ENCODE measurements at places on chromosomes 11 and 22.

GRCh38 chr11:82405421-82405820 is 328.2 kb downstream of the FAM181B start:
- no peak for DNase-seq

DNA sequence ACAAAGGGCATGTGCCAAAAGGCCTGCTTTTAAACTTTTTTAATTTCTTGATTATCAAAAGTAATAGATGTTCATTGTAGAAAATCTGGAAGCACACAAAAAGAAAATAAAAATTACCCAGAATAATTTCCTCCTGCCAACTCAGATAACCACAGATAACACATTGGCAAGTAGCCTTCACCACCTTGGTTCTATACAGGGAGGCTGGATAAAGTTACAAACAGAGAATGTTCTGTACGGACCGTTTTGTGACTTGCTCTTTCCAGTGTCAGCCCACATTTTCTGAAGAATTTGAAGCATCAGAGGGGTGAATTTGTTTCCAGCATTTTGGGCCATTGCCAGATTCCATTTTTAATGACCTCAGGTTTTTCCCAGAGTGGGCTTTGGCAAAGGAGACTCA is 23.5 kb downstream of the TUG1 start:
- DNase-seq: no peak

DNA sequence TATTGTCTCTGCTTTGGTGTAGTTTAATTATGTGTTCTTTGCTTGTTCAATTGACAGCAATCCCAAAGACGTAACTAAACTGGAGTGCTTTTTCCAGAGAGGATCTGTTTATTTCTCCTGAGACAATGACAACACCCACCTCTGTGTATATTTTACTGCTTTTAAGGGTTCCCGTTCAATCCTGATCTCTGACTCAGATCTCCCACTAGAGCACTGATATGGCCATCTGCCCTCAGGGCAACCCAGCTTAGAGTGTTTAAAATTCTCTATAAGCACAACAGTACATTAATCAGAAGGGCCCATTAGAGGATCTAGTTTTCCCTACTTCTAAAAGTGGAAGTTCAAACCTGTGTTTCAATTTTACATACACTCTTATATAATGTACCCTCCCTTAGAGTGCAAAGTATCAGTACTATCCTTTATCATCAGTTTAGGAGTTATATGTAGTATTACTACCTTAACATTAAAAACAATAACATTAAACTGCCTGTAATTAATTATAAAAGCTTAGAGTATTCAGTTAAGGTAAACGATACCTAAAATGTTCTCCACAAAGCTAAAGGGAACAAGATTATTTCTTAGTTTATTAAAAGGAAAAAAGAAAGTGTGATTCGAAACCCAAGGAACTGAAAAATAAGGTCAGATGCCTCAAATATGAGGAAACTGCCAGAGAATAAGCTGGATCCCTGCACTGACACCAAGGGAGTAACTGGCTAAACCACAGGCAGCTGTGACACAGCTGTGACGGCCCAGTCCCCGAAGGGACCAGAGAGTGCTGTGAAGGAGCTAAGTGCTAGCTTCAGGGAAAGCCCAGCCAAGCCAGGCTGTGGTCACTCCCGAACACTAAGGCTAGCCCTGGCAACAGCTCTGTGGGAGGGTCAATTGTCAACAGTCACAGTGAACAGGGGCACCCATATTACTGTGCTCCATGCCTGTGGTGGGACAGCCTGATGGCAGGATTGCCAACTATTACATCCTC is 15.2 kb downstream of the UFD1 start:
- DNase-seq: no peak

DNA sequence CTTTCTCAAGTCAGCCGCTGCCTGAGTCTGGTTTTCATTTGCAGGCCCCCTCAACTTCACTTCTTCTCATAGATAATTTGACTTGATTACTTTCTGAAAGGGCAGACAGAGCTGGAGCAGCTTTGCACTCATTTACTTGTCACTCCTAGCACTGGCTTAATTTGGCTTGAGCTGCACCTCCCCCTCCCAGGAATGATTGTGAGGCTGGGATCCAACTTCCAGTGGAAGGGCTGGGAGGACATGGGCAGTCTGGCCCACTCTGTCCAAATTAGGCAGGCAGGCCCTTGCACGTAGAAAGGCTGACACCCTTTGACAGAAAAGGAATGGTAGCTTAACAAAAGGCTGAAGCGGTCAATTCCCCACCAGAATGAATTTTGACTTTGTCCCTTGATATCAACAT is 453.9 kb downstream of the ETS1 start:
- DNase-seq: no peak

DNA sequence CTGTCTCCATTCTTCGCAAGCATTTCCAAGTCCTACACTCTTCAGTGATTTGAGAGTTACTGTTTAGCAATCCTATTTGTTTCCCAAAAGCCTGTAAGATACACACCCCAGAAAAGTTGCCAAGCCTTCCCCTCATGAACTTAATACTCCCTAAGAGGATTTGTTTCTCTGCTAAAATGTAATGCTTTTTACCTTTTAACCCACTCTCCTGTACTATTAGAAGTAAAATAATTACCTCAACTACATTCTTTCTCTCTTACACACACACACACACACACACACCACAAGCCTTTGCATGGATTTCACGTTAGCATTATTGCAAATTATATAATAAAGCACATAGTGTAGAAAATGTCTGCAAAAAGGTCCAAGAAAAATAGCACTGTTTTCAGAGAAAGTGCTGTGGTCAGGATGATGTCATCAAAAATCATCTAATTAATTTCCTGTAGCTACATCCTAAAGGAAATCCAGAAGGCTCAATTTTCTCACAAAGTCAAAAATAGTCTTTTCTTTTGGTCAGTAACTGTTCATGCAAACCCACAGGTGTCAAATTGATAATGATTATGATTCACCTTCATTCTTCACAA is 364.1 kb upstream of the PITPNB start:
- DNase-seq: no peak

GRCh38 chr11:101188173-101188572 is 58.6 kb upstream of the PGR start:
- DNase-seq: no peak

DNA sequence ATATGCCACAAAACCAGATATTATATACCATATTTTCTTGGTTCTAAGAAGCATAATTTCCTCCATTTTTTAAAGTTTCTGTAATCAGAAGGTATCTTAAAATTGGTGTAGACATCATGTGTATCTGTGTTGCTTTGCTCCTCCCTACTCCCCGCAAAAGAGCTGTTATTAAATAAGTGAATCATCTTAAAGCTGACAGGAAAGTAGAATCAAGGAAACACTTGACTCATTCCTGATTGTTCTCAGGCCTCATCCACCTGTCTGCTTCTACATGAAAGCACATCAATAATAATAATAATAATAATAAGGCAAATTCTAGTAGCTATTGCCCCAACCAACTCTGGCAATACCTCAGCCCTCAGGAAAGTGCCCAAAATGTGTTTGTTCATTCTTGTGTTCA is 26.2 kb upstream of the GUCY1A2 start:
- DNase-seq: no peak

DNA sequence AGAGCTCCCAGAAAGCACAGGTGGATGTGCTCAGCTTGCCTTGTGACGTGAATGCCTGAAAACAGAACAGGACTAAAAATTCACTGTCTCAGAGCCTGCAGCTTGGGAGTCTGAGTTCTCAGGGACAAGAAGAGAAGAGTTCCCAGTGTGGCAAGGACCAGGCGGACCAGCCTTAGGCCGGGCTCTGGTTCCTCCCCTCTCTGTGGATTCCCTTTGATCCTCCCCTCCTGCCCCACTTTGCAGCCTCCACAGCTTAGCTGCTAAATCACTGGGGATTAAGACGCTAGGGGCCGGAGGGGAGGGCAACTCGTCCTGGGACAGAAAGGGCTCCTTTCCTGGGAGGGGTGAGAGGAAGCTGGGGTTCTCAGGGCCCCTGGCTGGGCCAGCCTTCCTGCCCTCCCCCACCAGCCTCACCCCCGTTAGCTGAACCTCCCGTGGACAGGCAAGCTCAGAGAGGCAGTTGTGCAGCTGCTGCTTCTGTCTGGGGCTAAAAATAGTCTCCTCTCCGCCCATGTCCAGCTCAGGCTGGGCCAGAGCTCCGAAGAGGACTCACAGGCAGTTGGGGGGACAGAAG is 29.9 kb upstream of the JAM3 start:
- DNase-seq: no peak

- DNase-seq: no peak
Observed at GRCh38 chr11:35978183-35978582, 34.3 kb downstream of the LDLRAD3 start.

DNA sequence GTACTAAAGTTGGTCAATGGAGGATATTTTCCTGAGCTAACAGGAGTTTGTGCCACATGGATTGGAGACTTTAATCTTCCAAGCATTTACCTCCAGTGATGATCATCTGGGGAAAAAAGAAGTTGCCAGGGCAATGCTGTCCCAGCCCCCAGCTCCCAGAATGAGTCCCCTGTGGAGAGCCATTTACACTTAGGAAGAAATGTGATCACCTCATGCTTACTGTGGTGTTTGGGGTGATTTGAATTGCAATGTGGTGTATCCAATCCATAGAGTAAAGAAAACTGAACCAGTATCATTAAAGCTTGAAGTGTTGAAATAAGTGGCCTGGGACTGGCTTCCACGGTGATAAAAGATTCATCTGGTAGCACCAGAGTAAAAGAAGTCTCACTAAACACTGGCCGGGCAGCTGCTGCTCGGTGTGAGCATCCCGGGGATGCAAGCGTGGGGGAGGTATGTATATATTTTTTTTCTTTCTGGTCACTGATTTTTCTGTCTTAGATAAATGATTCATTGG is 117.2 kb upstream of the NTM start:
- no peak for DNase-seq

GRCh38 chr22:42243802-42244060 is 26.7 kb downstream of the TCF20 start:
- no peak for DNase-seq

DNA sequence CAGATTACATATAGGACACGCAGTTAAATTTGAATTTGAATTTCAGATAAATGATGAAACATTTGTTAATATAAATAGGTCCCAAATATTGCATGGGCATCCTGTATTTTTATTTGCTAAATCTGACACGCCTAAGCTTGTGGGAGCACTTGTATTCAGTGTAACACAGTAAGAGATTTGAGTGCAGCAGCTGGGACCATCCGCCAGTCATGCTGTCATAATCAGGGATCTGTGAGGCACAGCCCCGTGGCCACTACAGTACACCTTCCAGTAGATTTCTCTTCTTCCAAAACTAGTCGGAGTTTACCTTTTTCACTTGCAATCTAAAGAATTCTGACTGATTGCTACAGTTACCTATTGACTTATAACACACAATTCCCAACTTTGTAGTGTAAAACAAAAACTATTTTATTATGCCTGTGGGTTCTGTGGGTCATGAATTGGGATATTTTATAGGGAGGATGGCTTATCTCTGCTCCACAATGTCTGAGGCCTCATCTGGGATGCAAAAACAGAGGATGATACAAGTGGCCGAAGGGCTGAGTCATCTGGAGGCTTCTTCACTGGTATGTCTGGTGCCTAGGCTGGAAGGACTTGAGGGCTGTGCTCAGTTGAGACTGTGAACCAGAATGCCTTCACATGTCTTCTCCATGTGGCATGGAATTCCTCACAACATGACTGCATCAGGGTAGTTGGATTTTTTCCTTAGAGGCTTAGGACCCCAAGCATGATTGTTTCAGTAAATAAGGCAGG is 74.1 kb downstream of the PRSS23 start:
- no peak for DNase-seq

DNA sequence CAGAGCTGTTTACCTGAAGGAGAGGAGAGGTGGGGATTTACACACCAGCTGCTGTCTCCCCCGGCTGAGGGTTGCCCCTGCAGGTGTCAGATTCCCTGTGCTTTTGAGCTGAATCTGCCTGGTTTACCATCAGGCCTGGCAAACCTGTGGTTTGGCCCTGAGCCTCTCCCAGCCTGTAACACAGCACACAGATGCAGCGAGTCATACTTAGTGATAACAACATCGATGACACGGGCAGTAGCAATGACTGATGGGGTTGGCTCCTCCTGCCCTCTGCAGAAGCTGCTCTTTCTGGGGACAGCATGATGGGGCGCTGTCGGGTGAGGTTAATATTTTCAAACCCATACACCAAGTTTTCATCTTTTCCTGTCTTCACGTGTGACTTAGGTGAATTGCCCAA is 380.0 kb upstream of the B3GAT1 start:
- DNase-seq: no peak

DNA sequence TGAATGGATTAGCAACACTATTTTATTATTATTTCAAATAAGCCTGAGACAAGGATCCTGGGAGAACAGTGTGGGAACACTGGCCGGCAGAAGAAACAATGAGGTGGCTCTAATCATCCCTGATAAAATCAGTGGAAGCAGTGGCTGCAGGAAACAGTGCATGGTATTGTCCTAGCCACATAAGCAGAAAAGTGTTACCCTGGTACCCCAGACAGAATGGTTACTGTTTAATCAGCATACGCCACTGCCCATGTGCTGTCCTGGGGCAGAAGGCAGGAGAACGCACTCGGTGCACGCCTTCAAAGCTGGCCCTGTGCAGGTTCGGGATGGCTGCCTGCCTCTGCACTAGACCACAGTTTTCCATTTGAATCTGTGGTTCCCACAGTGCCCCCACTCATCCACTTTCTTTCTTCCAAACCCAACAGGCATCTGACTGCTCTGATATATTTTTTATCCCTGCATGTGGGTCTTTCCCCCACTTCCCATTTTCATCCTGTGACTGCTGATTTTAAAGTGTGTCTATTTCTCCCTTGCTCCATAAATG is 25.7 kb downstream of the OPCML start:
- DNase-seq: no peak

GRCh38 chr11:129440028-129440713 is 64.5 kb downstream of the BARX2 start:
- DNase-seq: no peak

- peak; percentile 9 for DNase-seq
Observed at GRCh38 chr11:119029340-119030028, 1.2 kb downstream of the SLC37A4 start.

DNA sequence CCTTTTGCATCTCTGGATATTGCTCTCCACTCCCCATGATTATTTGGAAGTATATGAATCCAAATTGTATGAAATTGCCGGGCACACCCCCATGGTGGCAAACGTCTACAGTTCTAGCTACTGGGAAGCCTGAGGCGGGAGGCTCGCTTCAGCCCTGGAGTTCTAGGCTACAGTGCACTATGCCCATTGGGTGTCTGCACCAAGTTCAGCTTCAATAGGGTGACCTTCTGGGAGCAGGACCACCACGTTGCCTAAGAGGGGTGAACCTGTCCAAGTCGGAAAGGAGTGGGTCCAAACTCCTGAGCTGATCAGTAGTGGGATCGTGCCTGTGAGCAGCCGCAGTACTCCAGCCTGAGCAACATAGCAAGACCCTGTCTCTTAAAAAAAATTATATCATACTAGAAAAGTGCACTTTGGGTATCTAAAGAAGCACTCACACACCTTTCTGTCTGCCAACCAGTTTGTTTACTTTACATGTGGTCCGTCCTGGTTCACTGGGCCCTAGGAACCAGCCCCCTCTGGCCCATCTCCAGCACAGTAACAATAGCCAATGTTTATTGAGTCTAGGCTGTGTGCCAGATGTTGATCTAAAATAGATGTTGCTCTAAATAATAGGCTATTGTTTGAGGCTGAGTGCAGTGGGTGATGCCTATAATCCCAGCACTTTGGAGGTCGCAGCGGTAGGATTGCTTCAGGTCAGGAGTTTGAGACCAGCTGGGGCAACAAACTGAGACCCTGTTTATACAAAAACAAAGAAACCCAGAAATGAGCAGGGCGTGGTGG is 16.4 kb upstream of the KAT5 start:
- DNase-seq: no peak

GRCh38 chr22:35576671-35577070 is 36.0 kb downstream of the RASD2 start:
- no peak for DNase-seq

GRCh38 chr11:82680252-82680651 is 53.4 kb downstream of the FAM181B start:
- no peak for DNase-seq

- no peak for DNase-seq
Observed at GRCh38 chr11:57434640-57435546, 8.0 kb upstream of the SLC43A3 start.
